Suprapubic skin (tissue), 4 donors: ENCODE measurements at places on chromosomes 7 and 10.

GRCh38 chr7:23211589-23211988, 29.7 kb downstream of the NUP42 start:
- DNase-seq, result no peak

- no peak for DNase-seq
Observed at GRCh38 chr10:103562383-103562782, 68.9 kb downstream of the NEURL1 start.

DNA sequence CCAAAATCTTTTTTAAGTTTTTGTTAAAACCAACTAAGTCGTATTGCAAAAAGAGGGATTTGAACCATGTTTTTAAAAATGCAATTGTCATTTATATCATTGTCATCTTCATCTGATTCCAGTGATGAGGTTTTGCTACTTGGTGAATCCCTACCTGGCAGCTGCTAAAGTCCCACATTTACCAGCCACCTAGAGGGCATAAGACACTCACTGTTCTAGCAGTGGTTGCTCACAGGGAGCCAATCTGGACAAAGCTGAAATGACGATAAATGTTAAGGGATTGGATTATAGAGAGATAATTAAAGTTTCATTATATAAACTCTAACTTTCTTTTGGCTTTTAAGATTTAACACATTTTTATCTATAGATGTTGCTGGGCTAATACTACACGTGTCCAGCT, 18.7 kb downstream of the KIFBP start:
- DNase-seq, result no peak

DNA sequence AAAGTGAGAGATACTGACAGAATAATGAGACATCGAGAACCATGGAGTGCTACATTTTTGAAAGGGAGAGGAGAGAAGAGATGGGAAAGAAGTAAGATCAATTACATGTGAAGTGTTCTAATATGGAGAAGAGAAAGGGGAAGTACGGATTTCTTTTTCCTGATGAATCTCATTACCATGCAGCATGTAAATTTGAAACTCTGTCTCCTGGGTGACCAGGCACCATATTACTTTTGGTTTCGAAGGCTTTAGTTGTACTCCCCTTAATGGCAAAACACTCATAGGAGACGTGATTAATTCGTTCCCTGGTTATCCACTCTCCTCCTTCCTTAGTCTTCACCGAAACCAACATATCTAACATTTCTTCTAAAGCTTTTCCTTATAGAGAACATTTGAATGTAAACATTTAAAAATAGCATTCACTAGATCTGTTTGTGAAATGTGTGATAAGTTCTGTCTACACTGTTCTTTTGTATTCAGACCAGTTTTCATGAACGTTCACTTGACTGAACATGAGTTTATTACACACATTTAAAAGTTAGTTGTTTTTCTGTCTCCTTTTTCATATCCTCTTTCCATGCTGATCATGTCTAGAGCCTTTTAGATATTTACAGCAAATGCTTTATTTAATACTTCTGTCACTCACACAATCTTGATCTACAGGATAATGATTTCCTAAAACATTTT, 80.2 kb upstream of the MSRB2 start:
- no peak for DNase-seq

GRCh38 chr10:76559892-76560220, 1077.8 kb downstream of the KCNMA1 start:
- no peak for DNase-seq
